ENCODE measurements at places on chromosomes 5 and 9. TPM values are rescaled to one million over a fixed set of nuclear protein-coding genes. Genes with fewer than 3 reads are reported as not detected.

Gene CCDC192
- total RNA-seq = not detected

Gene HMMR
- total RNA-seq = 31.4 TPM

Gene TEX53
- not detected for total RNA-seq

Gene SOHLH1
- total RNA-seq = not detected

Gene PPP2R2B
- total RNA-seq = 20.0 TPM

Gene GMCL2
- not detected for total RNA-seq

DNA sequence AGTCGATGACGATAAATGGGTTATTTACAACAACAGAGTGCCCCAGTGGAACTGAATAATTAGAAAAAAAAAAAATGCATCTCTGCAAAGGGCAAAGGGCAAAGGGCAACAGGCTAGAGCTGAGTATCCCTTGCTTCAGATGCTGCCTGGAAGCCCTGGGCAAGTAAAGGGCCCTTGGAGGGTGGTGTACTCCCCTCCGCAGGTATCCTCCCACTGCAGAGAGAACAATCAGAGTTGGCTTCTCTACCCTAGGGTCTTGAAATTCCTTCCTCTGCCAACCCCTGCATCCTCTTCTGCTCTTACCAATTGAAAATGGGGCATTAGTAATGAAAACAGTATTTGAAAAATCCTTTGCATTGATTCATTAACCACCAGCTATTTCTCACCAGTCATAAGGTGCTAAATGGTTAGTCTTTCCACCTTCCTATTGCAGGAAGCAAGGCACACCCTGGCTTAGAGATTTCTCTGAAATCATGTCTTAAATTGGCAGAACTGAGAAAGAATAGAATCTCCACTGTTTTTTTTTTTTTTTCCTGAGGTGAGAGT, 122.6 kb downstream of the SEMA6A start:
- no peak for DNase-seq

- DNase-seq = no peak
Measured at GRCh38 chr5:77637170-77637997, 1.1 kb downstream of the OTP start.

- DNase-seq = no peak
Measured at GRCh38 chr5:76406014-76406413, 2.9 kb downstream of the IQGAP2 start.

- no peak for DNase-seq
Measured at GRCh38 chr5:118596255-118596654, 392.1 kb downstream of the DTWD2 start.

DNA sequence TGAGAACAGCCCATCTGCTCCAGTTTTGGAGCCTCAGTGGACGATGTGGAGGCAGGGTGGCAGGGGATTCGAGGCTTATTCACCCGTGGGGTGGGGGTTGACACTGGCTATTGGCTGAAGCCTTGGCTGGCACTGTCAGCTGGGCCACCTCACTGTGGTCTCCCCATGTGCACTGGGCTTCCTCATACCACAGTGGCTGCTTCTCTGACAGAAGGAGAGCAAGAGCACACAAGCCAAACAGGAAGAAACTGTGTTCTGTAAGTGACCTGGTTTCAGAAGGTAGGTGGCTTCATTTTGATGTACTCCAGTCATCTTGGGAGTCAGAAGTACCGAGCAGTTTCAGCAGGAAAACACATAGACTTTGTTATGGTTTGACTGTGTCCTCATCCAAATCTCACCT, 24.7 kb upstream of the CTNND2 start:
- DNase-seq = no peak

DNA sequence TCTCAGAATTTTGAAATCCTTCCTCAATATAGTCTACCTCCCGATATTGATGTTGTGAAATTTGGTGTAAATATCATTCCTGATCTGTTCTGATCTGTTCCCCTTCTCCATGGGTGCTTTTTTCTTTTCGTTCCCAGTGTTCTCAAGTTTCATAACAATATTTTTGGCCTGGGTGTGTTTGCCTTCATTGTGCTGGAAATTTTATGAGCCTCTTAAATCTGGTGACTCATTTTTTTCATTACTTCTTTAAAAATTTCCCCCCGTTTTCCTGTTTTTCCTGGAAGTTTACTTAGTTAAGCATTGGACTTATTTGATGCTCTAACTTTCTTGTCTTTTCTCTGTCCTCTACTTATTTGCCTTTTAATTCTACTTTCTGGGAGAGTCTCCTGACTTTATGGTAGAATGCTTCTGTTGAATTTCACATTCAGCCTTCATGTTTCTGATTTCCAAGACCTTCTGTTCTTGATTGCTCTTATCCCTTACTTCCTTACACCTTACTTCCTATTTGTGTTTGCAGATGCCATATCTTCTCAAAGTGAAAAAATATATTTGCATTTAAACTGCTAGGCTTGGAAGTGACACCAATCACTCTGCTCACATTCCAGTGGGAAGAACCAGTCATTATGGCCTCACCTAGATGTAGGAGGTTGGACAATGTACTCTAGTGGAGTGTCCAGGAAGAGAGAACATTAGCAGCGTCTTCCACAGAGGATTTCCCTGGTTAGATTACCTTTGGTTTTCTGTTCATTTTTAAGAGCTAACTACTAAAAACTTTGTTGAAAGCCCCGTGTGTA, 441.9 kb downstream of the ARHGEF28 start:
- no peak for DNase-seq

DNA sequence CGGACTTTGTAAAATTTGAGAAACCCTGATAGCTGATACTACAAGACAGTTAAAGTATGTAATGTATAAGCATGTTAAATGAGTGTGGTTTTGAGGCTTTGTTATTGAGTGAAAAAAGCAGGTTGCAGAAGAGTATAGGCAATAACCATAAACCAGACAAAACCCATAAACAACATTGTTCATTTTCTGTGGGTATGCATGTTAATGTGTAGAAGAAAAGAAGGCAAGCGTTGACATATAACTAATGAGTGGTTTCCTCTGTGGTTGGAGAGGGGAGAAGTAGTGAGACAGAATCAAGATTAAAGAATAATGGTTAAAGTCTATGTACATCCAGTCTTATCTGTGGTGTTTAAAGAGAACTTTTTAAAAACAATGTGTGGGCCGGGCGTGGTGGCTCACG, 26.2 kb downstream of the RAD23B start:
- DNase-seq = no peak

DNA sequence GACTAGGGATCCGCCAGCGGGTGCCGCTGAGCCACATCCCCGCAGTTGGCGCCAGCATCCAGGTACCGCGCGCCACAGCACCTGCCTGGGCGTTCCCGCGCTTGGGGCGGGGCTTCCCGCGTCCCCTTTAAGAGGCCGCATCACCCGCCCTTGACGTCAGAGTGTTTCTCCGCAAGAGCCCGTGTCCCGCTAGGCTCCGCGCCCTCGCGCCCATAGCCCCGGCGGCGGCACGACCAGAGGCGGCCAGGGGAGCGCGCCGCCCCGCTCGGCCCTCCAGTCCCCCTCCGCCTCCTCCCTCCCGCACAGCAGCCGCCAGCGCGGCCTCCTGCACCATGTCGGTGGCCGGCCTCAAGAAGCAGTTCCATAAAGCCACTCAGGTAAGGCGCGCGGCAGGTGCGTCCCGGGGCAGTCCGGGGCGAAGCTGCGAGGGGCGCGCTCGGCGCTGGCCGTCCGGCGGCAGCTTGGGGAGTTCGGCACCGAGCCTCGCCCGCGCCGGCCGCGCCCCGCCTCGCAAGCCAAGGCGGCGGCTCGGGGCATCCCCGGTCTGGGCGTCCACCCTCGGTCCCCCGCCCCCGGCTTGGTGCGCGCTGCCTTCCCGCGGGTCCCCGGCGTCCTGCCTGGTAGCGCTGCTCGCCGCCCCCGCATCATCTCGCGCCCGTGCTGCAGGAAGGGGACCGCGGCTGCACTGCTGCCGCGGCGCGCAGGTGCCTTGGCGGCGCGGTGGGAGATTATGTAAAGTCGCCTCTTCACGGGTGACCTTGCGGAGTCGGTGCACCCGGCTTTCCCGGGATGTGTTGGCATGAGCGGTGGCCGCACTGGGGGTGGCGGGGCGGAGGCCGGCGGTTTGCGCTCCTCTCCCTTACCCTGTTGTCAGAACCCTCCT, at the start of gene SH3GL2:
SH3GL2 (plus strand) TSS at position 156 of the 883 bp plus-strand sequence.
- DNase-seq = peak; percentile 61

GRCh38 chr9:83043597-83043996, 19.3 kb downstream of the RASEF start:
- DNase-seq = no peak

DNA sequence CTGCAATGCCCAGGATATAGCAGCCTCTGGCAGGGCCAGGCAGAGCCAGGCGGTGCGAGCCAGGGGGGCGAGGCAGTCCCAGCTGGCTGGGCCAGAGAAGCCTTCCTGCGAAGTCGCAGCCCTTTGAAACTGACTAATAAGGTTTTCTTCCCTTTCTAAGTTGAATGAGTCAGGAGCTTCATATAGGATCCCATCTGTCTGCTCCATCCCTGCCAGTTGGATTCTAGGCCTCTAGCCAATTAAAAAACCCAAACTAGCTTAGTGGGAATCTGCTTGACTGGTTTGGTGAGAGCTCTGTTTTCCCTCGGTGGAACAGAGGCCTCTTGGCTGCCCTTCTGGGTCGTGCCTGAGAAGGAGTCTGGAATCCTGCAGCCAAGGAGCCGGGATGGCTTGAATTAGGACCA, 70.1 kb upstream of the RAPGEF1 start:
- DNase-seq = no peak

- no peak for DNase-seq
Measured at GRCh38 chr5:116482394-116482793, 92.2 kb downstream of the SEMA6A start.

- DNase-seq = no peak
Measured at GRCh38 chr5:140205216-140205615, 30.2 kb downstream of the CYSTM1 start.

DNA sequence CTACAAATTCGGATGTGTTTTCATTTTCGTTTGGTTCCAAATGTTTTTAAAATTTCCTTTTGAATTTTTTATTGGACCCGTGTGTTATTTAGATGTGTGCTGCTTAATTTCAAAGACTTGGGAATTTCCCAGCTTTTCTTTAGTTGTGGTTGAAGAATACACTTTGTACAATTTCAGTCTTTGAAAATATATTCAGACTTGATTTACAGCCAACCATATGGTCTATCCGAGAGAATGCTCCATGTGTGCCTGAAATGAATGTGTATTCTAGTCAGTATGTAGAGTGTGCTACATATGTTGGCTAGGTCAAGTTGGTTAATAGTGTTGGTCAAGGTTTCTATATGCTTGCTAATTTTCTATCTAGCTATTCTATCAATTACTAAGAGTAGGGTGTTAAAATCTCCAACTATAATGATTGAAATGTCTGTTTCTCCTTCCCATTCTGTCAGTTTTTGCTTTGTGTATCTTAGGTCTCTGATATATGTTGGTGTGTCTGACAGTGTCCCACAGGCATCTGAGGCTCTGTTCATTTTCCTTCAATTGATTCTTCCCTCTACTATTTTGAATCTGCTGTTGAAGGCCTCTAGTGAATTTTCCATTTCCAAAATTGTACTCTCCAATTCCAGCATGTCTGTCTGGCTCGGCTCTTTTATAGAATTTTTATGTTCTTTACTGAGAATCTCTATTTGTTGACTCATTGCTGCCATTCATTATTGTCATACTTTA, 36.2 kb downstream of the RNF130 start:
- no peak for DNase-seq

DNA sequence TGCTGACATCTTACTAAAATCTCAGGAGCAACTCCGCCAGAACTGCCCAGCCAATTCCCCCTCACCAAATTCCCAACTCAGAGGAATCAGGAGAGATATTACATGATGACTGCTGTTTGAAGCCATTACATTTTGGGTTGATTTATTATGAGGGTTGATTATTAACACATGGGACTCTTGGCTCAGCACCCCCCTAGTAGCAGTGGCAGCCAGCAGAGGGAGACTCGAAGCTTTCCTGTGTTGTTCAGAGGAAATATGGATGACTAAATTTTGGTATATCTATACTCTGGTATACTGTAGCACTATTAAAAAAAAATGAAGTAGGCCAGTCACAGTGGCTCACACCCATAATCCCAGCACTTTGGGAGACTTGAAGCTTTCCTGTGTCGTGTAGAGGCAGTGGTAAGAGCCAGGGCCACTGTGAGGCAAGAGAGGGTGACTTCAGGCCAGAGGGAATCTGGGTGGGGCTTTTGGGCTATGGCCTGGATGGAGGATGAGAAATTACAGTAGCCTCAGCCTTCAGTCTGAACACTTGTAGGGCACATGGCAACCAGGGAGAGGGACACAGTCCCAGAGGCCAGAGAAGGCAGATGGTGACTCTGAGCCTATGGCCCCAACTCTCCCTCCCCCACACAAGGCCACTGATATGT, 111.4 kb downstream of the LHX2 start:
- no peak for DNase-seq

DNA sequence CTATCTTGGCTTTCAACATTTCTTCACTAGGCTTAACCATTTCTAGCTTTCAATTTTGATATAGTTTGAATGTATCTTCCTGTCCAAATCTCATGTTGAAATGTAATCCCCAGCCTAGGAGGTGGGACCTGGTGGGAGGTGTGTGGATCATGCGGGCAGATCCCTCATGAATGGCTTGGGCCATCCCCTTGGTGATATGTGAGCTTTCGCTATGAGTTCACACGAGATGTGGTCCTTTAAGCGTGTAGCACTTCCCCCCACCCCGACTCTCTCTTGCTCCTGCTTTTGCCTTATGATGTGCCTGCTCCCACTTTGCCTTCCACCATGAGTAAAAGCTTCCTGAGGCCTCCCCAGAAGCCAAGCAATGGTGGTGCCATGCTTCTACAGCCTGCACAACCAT, 40.6 kb downstream of the PHAX start:
- no peak for DNase-seq

Data from natural killer cell treated with Interleukin-12 subunit alpha and Interleukin-12 subunit beta and Interleukin-15 and Interleukin-18, amount 100 ng/mL, for 72 hours (primary cell).